Vein endothelial cell (primary cell): ENCODE measurements at places on chromosomes 5 and 9. TPM values are rescaled to one million over a fixed set of nuclear protein-coding genes. Genes with fewer than 3 reads are reported as not detected.

RNF224 gene
- under 0.01 and 0.19 TPM in 2 replicates for total RNA-seq

SOHLH1 gene
- total RNA-seq = not detected in 2 replicates

PLPP1 gene
- total RNA-seq = 35.7 and 81.0 TPM in 2 replicates

PCA3 gene
- total RNA-seq = 0.29 and 0.33 TPM in 2 replicates

IL5 gene
- not detected in 2 replicates for total RNA-seq

ZBED3 gene
- 3.2 and 7.8 TPM in 2 replicates for total RNA-seq

TMC1 gene
- total RNA-seq = 0.33 and 0.67 TPM in 2 replicates

FCN2 gene
- not detected in 2 replicates for total RNA-seq

ENTR1 gene
- total RNA-seq = 36.5 and 37.6 TPM in 2 replicates

PCDHB10 gene
- total RNA-seq = 1.1 and 1.3 TPM in 2 replicates

KIF12 gene
- 0.10 and 0.33 TPM in 2 replicates for total RNA-seq

SPINK13 gene
- total RNA-seq = not detected in 2 replicates

CARTPT gene
- not detected in 2 replicates for total RNA-seq

ADAMTS12 gene
- 0.19 and 0.65 TPM in 2 replicates for total RNA-seq

TRIM36 gene
- total RNA-seq = 0.33 and 2.2 TPM in 2 replicates

FOXD4 gene
- under 0.01 and 0.19 TPM in 2 replicates for total RNA-seq

ACTBL2 gene
- total RNA-seq = under 0.01 TPM in 1 of 2 replicates, not detected in the other

ZNF622 gene
- total RNA-seq = 33.8 and 34.0 TPM in 2 replicates

FTMT gene
- total RNA-seq = not detected in 2 replicates

SLC25A2 gene
- 0.48 TPM in 1 of 2 replicates, not detected in the other for total RNA-seq

TSLP gene
- not detected in 2 replicates for total RNA-seq

KCTD16 gene
- total RNA-seq = 0.19 and 1.6 TPM in 2 replicates

IER5L gene
- 9.9 and 16.0 TPM in 2 replicates for total RNA-seq

TIMD4 gene
- not detected in 2 replicates for total RNA-seq

RPP25L gene
- 12.6 and 18.6 TPM in 2 replicates for total RNA-seq

HAVCR2 gene
- total RNA-seq = under 0.01 and 0.67 TPM in 2 replicates

SLC36A2 gene
- total RNA-seq = not detected in 2 replicates

TAF11L10 gene
- not detected in 2 replicates for total RNA-seq

SPATA6L gene
- 2.6 and 3.1 TPM in 2 replicates for total RNA-seq

HMCN2 gene
- under 0.01 TPM in 1 of 2 replicates, not detected in the other for total RNA-seq

PRRX2 gene
- total RNA-seq = 0.38 TPM in 1 of 2 replicates, not detected in the other
